Stimulated activated CD4-positive, alpha-beta T cell treated with anti-CD3 and anti-CD28 coated beads, Interleukin-1b, Interleukin-23, amount 100 ng/mL, for 4 hours (primary cell): ENCODE measurements at places on chromosomes 1 and 21.

- DNase-seq, result no peak
Measured at GRCh38 chr1:168287237-168287664, 6.6 kb downstream of the TBX19 start.

DNA sequence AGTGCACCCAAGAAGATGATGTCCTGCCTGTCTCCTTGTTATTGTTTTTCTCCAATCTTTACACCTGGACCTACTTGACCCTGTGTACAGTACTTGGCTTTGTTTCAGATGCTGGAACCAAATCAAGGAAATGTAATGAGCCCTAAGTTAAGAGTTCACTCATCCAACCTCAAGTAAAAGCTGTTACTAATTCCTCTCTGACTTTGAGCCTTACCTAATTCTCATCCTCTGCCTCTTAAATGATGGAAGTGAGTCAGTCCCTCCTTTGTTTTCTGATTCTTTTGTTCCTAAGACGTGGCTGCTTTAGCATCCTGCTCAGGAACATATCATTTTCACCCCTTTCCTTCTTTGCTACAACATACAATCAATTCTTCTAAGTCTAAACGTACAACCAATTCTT is 15.3 kb upstream of the PLA2G4A start:
- DNase-seq, result no peak

DNA sequence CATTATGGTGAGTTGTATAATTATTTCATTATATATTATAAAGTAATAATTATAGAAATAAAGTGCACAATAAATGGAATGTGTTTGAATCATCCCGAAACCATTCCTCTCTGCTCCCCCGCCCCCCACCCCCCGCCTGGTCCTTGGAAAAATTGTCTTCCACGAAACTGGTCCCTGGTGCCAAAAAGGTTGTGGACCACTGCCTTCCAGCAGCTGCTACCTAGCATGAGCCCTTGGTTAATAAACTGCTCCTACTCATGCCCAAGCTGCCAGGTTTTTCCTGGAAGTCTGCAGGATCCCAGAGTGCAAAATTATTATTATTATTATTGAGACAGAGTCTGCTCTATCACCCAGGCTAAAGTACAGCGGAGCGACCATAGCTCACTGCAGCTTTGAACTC is 6.8 kb upstream of the IFNGR2 start:
- DNase-seq, result no peak

DNA sequence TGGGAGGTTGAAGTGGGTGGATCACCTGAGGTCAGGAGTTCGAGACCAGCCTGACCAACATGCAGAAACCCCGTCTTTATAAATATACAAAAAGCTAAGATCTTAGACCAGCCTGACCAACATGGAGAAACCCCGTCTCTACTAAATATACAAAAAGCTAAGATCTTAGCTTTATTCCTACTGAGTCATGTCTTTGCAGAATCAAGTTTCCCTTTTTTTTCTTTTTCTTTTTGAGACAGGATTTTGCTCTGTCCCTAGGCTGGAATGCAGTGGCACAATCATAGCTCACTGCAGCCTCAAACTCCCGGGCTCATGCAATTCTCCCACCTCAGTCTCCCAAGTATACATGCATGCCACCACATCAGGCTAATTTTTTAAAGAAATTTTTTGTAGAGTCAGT is 21.4 kb downstream of the KDM5B start:
- DNase-seq, result no peak

- DNase-seq, result no peak
Measured at GRCh38 chr1:79310609-79311008, 304.1 kb upstream of the ADGRL4 start.

GRCh38 chr1:203103829-203104495 is 18.1 kb upstream of the MYOG start:
- DNase-seq, result no peak

DNA sequence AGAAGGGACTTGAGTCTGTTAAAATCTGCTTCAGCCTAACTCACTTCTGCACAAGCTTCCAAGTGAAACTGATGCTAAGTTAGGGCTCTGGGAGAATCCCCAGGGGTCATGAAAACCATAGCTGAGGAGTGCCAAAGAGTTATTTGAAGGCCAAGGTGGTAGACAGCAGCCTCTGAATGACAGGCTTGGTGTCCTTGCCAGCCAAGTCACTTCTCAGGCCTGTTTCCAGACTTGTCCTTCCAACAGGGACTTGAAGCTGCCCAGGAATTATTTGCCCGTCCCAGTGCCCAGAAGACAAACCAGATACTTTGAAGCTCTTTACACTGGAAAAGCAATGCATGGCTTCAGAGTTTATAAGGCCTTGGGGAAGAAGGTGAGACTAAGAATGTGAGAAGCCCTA is 33.6 kb downstream of the RNASEL start:
- DNase-seq, result no peak

GRCh38 chr1:107362468-107363140 is 221.8 kb downstream of the NTNG1 start:
- no peak for DNase-seq

DNA sequence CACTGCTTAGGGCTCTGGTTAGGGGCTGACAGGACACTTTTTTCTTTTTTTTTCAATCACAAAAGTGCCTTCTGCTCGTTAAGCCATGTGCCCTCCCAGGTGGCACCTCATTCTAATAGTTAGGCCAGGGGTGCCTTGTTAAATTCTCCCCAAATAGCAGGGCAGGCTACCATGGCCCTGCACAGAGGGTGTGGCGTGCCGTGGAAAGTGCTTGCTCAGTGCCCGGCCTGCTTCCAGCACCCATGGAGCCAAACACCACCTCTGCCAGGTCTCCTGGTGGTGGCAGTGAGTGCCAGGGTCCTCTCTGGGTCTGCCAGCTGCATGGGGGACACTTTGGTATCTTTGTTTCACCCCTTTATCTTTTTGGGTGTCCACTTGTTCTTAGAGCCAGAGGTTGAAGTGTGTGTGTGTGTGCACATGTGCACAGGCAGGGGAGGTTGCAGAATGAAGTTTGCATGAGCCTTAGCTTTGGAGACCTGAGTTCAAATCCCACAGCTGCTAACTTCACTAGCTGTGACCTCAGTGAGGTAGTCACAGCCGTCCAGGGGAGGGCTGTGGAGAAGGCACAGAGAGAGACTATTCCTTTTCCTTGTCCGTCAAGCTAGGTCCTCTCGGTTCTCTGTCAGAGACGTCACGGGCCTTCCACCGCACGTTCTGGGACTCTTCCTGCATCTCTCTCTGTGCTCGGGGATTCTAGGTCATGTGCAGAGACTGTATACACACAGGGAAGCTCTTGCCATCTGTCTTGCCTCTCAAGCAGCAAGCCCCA is 39.9 kb upstream of the CSF3R start:
- DNase-seq, result no peak

- DNase-seq, result peak; percentile 49
Measured at GRCh38 chr21:42187976-42188653, 30.8 kb upstream of the ABCG1 start.

DNA sequence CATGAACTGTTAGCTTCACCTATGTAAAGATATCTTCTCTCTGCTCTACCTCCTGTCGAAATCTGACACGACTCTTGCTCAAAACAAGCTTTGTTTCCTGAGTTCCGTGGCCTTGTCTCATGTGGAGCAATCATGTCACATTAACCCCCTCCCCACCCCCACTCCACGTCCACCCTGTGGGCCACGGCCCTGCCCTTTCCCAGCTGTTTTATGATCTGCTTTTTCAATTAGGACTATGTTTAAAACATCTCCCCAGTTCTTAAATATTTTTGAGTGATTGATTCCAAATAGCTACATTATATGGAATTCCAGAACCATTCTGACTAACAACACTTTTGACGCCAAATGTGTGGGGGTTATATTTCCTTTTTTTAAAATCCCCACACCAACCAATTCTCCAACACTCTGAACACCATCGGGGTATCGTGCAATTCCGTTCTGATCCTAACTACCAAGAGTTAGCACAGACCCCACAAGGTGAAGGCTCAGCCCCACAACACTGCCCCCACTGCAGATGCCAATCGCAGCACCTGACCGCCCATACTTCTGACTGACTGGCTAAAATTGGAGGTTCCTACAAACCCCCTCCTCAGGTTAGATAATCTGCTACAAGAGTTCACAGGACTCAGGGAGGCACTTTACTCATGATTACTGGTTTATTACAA is 12.7 kb upstream of the S100A8 start:
- DNase-seq, result no peak

DNA sequence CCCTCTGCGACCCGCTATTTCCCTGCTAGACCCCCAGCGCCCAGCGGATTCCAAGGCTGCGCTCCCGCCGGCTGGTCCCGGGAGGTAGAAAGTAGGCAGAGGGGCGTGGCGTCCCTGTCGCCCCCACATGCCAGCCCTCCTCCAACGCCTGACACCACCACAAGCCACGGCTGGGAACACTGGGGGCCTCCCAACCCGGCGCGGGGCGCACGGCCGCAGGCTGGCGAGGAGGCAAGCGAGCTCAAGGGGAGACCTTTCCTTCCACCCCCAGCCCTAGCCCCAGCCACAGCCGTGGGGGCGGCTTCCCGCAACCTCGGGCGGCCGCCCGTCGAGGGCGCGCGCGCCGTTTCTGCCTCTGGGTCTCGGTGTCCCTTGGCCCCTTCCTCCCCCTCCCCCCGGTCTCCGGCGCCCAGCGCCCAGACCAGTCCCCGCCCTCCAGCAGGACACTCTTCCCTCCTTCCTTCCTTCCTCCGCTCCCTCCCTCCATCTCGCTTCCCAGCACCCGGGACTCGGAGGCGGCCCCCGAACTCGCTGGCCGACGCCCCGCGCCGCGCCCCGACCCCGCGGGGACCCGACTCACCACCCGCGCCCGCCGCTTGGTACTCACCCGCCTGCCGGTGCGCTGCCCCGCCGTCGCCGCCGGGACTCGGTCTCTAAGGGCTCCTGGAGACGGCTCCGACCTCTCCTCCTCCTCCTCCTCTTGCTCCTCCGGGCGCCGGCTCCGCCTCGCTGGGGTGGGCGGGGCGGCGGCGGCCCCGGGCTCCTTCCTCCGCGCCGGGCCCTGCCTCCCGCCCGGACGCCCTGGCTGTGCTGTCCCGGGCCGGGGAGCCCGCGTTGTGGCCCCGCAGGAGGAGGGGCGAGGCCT is at the start of gene GNG12:
Gene GNG12 (minus strand): TSS at position 731 of the 865 bp plus-strand sequence. CDS start 125,781 bp downstream, outside the sequence.
- DNase-seq, result peak; percentile 30

- DNase-seq, result no peak
Measured at GRCh38 chr1:97433094-97433823, 487.6 kb downstream of the DPYD start.

DNA sequence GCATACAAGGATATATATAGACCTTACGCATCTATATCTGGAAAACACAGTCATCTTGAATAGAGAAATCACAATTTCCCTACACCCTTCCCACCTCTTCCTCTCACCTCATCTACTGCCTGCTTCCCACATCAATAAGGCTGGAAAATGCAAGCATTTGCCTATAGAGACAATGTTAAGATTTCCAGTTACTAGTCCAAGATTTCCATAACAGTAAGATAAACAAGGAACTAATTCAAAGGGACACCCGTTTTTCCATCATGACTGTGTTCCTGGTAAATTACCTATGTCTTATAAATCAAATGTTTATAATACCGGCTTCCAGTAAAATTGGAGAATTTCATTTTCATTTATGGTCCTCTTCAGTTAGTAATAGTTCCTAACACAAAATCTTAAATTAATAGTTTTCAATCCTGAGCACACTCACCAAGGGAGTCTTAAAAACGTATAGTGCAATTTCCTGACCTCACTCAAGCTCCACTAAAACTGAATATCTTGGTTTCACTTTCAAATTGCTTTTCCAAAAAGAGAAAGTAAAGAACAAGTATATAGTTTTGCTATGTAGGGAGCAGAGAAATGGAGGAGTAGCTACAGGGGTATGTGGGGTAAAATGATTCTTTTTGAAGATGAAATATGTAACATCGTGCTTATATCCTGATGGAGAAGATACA is 398.7 kb downstream of the PLPP3 start:
- DNase-seq, result no peak

GRCh38 chr1:244439391-244440032 is 12.2 kb downstream of the ADSS2 start:
- DNase-seq, result no peak

DNA sequence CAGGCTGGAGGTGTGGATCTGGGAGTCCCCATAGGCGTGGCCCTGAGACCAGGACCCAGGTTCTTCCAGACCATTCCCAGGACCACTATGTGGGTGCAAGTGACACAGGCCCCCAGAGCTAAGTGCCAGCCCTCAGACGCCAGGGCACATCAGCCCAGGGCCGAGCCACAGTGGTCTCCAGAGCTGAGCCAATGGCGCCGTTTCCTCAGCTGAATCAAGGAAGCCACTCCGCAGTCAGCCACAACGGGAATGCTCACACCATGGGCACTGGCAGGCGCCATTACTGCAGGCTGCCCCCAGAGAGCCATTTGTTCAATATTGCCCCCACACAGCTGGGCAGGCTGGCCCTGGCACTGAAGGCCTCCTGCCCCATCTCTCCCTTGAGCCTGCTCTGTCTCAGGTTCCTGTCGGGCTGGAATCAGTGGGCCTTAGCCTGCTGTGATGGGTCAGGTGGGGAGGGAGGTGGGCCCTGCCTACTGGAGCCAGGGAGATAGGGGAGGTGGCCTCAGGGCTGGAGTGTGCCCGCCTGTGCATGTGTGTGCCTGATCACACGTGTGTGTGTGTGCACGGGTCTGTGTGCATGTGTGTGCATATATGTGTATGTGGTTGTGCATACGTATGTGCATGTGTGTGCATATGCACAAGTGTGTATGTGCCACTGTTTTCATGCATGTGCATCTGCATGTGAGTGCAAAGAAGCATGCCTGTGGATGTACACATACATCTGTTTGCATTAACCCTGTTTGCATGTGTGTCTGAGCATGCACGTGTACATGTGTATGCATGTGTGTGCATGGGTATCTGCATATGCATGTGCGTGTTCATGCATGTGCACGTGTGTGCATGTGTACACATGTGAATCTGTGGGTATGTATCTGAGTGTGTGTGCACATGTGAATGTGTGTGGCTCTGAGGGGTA is 6.1 kb downstream of the GJC2 start:
- no peak for DNase-seq

DNA sequence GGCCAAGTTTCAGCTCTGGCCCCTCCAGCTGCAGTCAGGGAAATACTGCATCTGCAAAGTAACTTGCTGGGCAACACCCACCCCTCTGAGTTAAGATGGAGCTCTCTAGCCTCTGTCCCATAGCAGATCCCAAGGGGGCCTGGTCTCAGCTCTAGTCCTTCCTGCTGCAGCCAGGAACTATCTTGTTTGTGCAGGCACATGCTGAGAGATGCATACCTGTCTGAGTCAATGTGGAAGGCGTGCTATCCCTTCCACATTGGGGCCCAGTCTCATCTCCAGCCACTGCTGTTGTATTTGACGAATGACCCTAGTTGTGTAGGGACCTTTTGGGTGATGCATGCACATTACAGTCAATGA is 76.4 kb downstream of the CTH start:
- no peak for DNase-seq

GRCh38 chr1:162357681-162358266 is 18.9 kb downstream of the SPATA46 start:
- DNase-seq, result no peak
